ENCODE measurements at places on chromosomes 12 and 14.

- DNase-seq: peak; percentile 24
Measured at GRCh38 chr14:58107947-58108552, 44.0 kb downstream of the ARMH4 start.

DNA sequence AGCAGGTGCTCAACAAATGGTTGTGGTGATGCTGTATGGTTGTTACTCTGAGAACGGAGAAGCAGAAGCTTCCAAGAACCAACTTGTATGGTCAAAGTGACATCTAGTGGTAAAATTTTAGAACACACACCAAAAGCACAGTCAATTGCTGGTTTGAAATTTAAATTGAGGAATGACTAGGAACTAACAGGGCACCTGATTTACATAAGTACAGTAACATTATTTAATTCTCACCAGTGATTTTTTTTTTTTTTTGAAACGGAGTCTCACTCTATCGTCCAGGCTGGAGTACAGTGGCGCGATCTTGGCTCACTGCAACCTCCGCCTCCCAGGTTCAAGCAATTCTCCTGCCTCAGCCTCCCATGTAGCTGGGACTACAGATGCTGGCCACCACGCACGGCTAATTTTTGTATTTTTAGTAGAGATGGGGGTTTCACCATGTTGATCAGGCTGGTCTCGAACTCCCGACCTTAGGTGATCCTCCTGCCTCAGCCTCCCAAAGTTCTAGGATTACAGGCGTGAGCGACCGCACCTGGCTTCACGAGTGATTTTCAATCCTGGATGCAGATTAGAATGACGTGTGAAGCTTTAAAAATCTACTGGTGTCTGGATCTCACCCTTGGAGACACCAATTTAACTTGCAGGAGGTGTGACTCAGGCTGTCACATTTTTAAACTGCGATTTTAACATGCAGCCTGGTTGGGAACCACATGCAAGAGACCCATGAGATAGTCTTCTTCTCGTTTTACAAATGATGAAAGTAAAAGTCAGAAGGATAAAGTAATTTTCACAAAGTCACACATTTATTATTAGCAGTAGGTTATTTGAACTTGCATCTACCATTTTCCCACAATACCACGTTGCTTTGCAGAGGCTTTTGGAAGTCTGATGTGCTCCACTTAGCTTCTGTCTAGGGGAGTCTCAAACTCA, 14.1 kb upstream of the NUMB start:
- peak; percentile 45 for DNase-seq

GRCh38 chr14:59919570-59920377, at the start of gene LRRC9:
LRRC9 (plus strand) TSS chr14:59920144.
- peak; percentile 68 for DNase-seq

GRCh38 chr12:2963154-2963759, 4.1 kb downstream of the TEAD4 start:
- peak; percentile 53 for DNase-seq

DNA sequence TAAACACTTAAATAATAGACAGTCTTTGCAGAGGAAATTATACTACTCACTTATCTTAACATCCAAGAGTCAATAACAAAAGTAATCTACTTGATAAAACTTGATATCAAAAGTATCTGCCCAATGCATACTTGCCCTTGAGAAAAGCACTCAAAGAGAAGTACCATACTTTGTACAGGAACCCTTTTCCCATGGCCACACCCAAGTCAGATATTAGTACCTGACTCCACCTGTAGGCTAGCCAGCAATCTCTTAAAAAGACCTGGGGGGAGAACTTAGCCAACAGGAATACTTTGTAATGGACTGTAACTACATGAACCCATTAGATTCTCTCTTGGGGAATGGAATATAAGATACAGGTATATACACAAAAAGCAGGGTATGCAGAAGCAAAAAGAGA, 99.6 kb upstream of the HECTD1 start:
- no peak for DNase-seq

DNA sequence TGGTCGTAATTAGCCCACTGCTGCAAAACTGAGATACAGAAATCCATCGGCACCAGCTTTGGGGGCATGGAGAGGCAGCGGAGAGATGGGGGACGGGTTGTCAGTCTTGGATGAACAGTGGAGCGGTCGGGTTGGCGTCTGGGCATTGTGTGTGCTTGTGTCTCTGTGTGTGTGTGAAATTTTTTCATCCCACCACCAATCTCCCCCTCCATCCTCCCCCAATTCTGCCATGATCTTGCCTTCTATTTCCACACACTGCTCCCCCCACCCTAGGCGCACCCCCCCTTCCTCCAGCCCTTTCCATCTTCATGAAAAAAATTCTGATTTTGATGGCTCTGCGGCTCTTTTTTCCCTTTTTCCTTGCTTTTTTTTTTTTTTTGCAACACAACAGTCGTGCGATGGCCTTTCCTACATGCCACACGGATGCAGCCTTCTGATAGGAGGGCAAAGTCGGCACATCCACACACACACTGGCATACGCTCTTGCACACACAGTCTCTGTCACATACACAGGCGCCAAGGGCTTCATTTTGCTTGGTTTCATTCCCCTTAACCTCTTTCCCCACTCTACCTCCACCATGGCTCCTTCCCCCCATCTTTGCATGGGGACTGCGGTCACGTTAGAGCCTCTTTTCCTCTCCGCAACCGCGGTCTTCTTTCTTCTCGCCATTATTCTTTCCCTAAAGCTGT, 3.3 kb downstream of the NRXN3 start:
- no peak for DNase-seq

DNA sequence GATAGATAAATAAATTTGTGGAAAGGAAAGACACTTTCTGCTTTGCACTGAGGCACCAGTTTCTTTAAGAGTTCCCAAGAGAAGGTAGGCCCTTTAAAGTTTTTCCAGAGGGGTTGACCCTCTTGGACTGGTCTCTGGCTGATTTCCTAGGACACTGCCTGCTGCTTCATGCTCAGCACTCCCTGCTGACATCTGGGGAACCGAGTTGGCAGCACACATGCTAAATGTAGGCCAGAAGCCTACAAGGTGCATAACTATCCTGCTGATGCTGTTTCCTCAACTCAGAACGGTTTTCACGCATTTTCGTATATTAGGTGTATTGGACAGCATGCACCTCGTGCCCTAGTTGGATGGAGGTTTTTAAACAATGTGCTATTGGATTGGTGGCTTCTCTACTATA, 887.2 kb upstream of the SEL1L start:
- DNase-seq: no peak

GRCh38 chr12:30687265-30687986, 8.2 kb downstream of the IPO8 start:
- no peak for DNase-seq

DNA sequence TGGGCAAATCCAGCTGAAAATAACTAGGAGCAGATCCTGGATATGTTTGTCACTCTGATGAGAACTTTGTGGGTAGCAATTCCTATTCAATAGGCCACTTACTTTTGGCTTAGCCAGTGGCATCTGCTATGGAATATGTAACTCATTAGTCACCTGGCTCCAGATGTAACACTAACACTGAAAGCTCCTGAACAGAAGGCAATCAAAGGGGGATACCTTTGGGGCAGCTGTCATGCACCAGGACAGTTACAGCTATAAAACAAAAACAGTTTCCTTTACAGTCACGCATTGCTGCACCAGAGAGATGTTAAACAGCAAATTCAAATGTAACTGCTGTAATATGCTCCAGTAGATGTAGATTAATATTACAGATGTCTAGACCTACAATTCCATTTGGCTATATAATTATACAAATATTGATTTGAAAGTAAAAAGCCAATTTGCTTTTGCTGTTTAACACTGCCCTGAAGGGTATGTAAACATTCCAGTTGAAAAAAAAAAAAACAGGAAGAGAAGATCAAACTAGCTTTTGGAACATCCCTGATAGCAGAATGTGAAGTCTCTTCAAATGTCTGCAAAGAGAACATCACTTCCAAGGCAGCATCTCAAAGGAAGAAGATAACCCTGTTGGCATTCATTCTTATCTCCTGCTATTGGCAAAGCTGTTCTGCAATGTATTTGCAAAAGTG, 18.4 kb downstream of the RACGAP1 start:
- no peak for DNase-seq

All from HuH-7 (cell line).